DMS79 treated with DMSO at 0.1 percent for 48 hours (cell line): ENCODE measurements at places on chromosomes 3 and 15.
A peak's percentile ranks its signal among the peaks of the same experiment; 100 is the strongest.

DNA sequence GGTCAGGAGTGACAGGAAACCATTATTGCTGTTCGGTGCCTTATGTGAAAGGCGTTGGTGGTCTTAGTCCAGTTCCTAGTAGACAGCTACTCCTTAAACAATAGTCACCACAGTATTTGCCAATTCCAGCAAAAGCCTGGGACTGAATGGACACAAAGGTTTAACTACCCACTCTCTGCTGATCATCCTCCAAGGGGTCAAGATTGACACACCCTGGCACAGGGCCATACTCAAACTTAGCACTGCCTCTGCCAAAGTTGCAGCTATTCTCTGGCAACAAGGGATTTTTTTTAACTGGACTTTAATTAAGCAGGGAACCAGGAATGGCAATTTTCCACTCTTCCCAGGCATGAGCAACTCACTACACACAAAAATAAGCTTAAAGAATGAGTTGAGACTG, 193.9 kb downstream of the NLGN1 start:
- no peak for DNase-seq

GRCh38 chr15:101175401-101175800, 76.4 kb downstream of the CHSY1 start:
- no peak for DNase-seq

DNA sequence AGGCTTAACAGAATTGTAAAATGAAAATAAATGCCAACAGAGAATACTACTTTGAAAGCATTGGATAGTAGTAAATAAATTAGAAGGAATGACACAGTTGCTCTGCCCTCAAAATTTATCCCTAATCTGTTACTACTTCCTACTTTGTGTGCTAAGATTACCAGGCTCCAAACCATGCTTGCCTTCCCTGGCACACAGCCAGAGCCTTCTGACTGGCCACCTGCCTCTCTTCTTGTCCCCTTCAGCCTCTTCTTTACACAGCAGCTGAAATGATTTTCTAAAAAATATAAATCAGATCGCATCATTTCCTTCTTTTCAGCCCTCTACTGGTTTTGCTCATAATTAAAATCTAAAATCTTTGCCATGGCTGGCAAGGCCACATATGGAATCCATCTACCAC, 334.1 kb downstream of the FHIT start:
- DNase-seq = peak; percentile 17

- no peak for DNase-seq
Observed at GRCh38 chr3:53675942-53676341, 170.3 kb downstream of the CHDH start.

DNA sequence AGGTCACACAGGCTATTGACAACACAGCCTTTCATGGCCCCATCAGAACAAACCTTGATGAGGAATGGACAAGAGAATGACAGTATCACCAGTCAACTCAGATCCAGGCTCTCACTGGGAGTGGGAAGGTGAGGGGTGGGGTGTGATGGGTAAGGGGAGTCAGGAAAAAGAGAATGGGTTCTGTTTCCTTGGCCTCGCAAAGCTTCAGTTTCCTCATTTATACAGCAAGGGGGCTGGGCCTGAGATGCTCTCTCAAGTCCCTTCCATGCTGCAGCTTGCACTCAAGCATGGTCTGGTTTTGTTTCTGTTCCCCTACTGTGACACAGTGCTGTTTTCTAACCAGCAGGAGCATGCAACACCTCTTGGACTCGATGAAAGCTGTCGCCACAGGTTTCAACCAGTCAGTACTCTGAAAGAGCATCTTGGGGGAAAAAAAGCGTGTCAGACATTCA, 65.7 kb upstream of the IL12A start:
- DNase-seq = peak; percentile 23

DNA sequence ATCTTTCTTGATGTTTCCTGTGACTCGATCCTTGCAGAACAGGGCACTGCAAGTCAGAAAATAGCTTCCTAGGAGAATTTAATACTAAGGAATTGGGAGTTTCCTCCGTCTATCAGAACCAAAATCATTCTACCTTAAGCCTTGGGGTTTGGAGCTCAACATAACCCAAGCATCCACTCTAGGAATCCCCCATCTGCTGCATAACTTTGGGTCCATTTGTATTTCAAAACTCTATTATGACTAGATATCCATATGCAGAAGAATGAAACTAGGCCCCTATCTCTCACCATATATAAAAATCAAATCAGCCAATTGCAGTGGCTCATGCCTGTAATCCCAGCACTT, 61.7 kb upstream of the AKAP13 start:
- DNase-seq = no peak

DNA sequence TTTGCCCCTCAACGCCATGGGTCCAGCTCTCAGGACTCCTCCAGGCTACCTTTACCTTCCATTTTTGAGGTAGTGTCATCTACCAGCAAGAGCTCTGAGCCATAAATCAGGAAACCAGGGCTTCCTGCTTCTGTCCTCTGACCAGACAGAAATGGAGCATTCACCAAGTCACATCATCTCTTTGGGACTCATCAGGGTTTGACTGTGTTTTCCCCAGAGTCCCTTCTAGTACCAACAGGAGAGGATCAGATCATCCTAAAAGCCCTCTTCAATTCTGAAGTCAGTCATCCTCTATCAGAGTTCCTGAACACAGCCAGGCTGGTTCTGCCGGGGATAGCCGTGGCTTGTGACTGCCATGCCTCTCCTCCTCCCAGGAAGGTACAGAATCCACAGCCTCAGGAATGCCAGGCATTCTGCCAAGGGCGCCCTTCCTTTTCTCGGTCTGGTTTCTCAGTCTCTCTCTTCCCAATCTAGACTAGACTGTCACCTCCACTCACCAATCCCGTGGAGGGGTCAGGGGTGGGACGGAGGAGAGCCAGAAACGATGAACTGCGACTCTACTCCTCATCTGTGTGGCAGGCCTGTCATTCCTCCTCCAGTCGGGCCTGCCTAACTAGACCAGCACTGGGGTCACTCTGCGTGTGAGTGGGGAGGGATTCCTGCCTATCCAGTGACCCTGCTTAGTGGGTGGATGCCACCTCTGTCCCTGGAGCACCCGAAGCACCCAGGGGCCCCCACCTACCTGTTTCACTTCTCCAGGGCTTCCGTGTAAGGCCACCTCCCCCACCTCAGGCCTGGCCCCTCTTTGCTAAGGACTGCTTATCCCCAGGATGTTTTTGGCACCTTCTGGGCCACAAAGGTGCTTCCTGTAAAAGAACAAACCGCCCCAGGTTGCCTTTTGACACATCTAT, 30.9 kb downstream of the CCNL1 start:
- peak; percentile 42 for DNase-seq

DNA sequence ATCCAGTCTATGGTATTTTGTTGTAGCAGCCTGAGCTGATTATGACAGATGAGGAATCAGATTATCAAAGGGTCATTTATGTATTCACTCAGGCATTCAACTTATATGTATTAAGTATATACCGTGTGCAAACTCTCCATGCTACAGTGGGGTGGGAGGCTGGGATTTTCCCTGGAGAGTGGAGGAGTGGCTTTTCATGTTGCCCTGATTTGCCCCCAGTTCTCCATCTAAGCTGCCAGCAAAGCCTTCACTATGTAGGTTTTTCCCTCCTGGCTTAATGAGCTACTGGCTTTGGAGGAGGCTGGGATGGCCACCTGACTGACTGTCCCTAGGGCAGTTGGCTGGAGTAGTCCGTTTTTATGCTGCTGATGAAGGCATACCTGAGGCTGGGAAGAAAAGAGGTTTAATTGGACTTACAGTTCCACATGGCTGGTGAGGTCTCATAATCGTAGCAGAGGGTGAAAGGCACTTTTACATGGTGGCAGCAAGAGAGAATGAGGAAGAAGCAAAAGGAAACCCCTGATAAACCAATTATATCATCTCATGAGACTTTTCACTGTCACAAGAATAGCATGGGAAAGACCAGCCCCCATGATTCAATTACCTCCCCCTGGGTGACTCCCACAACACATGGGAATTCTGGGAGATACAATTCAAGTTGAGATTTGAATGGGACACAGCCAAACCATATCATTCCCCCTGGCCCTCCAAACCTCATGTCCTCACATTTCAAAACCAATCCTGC, 253.9 kb downstream of the RPLP1 start:
- DNase-seq = no peak

DNA sequence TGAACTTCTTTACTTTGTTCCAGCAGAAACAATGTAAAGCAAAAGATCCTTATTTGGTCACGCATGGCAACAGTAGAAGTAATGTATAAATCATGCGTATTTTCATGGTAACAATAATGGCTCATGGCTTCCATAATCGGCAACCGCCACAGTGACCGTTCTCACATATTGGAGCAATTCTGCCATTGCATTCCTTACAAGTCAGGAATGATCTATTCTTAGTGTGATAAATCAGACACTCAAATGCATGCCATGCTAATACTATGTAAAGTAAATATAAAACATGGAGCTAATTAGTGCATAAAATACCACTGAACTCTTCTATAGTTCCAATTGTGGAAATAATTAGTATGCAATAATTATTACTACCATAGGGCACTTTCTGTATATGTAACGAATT, 13.5 kb upstream of the CERS3 start:
- DNase-seq = no peak

DNA sequence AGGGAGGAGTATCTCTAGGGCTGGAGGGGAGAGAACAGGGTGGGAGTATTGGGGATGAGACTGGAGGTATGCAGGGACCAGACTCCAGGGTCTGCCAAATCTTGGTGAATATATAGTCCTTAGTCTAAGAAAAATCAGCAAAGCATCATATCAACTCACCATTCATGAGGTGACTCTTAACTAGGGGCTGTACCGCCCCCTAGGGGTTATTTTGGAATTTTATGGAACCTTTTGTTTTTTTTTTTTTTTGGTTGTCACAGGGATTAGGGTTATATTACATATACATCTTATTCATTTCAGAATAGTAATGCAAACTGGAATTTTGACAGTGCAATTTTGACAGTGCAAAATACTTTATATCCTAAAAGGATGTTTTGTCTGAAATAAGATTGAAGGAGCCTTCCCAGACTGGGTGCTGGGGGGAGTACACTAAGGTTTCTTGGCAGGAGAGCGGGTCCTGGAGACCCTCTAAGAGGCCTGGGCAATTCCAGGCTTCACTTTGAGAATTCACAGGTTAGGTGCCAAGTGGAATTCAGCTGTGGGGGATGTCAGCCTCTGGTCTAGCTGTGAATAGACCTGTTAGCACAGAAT, 7.5 kb downstream of the CMTM7 start:
- peak; percentile 28 for DNase-seq

DNA sequence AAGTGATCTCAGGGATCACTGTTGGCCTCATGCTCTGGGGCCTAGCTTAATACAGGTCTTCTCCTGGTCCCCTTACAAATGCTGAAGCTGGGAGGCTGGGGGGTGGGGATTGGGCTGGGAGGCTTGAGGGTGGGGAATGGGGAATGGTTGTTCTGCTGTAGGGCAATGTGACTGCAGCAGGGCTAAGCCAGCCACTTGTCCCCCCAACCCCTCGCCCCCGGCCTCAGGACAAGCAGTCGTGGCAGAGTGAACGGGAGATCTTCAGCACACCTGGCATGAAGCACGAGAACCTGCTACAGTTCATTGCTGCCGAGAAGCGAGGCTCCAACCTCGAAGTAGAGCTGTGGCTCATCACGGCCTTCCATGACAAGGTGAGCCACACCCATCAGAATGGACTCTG, 17.2 kb upstream of the EXOG start:
- no peak for DNase-seq

GRCh38 chr3:122488262-122488973, 26.3 kb downstream of the KPNA1 start:
- no peak for DNase-seq

DNA sequence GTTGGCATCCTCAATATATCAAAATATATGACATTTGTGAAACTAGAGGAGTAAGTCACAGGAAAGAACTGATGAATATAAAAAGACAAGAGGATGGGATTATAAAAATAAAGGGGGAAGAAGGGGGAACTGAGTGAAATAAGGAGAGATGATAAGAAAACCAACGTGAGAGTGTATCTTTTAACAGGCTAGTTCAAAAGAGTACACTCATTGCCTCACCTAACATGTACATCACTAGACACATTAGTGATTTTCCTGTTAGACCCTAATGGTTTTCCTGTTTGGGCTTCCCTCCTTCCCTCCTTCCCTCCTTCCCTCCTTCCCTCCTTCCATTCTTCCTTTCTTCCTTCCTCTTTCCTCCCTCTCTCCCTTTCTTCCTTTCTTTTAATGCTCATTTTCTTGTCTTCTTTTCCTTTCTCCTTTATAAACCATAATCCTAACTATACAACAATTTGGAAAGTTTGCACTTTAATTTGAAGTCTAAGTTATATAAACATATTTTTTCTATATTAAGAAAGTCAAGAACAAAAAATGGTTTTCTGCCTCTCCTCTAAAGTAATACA, 35.8 kb downstream of the FSIP1 start:
- DNase-seq = no peak

DNA sequence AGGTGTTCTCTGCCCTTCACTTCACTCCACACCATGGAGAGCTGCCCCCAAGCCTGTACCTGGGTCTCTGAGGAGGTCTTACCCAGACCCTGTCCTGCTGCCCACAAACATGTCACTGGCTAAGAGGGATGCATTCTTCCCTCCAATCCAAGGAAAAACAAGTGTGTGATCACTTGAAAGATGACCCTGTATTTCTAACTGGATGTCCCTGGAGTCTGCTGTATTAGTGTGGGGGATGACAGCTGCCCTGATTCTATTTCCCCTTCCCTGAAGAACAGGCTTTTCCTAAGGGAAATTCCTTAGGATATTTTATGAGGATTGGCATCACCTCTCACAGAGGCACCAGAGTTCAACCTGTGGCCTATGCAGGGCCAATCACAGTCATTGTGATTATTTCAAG, 55.0 kb upstream of the GATA2 start:
- DNase-seq = no peak

DNA sequence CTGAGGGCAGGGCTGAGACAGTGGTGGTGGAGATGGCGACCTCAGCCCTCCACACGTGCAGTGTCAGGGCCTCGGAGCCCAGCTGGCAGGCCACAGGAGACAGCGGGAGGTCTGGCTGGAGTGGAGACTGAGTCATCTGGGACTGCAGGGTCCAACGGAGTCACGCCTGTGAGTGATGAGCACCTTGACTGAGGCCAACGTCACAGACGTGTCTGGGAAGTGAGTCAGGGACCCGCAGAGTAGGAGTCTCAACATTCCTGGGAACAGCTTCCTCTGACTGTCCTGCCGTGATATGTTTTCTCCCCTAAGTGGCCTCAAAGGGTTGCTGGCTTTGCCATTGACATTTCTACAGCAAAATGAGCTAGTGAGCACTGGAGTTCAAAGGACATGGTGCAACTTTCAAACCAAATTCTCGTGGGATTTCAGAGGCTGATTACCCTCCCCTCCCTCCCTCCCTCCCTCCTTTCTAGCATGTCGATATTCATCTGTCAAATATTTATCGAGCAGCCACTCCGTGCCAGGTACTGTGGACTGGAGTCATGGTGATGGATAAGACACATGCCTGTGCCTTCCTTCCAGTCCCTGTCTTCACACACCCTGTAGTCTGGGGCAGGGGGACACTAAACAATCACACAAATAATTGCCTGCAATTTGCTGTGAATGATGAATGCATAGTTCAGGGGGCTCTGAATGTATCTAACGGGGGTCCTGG, 53.3 kb upstream of the AMOTL2 start:
- no peak for DNase-seq

- DNase-seq = no peak
Observed at GRCh38 chr15:101092156-101092866, 159.5 kb downstream of the CHSY1 start.

- no peak for DNase-seq
Observed at GRCh38 chr3:26627080-26627479, 4.5 kb downstream of the LRRC3B start.
